ENCODE measurements at places on chromosomes 1 and 21.

- no peak for DNase-seq
These were observed 5.6 kb downstream of the MX2 start for GRCh38 chr21:41367301-41367944.

DNA sequence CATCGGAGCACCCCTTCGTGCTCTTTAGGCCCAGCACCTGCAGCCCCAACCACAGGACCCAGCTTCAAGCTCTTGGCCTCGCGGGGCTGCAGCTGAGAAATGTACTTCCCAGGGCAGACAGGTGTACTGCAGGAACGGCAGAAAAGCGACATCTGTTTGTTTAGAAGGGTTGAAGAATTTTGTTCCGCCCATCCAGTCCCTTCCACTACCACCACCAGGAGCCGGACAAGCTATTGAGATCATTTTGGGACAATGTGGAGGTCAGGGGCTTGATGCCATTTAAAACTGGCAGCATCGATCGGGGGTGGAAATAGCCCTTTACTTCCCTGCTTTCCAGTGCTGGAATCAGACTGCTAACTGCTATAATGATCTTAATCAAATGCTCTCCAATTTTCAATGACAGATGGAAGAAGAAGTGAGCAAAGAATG, 1.7 kb downstream of the SERTAD4 start:
- no peak for DNase-seq

- DNase-seq = no peak
These were observed 104.9 kb upstream of the SOD1 start for GRCh38 chr21:31554511-31555022.

GRCh38 chr1:107378866-107379265, 238.0 kb downstream of the NTNG1 start:
- no peak for DNase-seq

- no peak for DNase-seq
These were observed 350.8 kb downstream of the PTPRU start for GRCh38 chr1:29586991-29587745.
